ENCODE measurements at places on chromosomes 1 and 21.
A peak's percentile ranks its signal among the peaks of the same experiment; 100 is the strongest.

DNA sequence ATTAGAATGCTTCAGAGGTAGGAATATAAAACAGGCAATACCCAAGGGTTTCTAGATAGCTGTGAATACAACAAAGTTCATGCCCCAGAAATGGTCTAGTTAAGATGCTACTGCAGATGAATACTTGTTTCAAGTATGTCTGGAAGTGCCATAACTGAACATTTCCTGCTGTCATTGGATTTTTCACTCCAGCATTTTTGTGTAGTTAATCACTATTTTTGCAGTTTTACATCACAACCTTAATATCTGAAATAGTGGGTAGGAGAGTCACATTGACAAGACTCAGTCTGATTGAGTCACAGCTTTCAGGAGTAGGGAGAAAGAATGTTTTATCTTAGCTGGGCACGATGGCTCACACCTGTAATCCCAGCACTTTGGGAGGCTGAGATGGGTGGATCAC, 126.4 kb upstream of the C1orf21 start:
- DNase-seq = no peak

- peak; percentile 9 for DNase-seq
Measured at GRCh38 chr1:59697150-59697800, 117.5 kb upstream of the HOOK1 start.

DNA sequence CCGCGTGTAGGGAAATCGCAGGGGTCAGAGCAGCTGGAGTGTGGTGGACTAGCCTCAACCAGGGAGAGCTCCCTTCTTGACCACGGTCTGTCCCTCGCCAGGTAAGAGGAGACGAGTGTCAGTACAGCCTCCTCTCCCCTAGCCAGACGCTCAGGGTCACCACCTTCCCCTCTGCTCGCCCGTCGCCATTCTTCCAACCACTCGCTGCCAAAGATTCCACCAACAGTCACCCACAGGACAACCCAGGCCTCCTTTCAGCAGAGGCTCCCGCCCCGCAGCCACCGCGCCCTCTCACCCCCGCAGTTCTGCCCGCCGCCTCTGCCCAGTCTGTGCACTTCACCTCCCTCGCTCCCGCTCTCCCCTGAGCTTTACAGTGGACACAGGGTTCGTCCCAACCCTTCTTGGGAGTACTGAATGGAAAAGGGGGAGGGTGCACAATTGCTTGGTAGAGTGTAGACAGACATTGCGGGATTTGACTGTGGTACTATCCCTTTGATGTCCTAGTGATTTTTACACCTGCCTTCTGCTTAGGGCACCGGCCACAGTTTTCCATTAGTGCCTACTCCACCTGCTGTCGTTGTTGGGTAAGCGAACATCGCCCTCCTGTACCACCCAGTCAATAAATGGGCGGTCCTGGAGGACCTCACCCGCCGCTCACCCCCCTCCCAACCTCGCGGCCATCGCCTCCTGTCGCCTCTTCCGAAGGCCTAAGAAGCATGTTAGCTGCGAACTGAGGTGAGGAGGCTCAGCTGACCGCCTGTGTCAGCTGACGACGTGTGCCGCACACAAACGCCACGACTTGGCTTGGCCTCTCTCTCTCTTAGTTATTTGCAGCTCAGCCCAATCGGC, 9.2 kb upstream of the NBPF11 start:
- DNase-seq = no peak

- no peak for DNase-seq
Measured at GRCh38 chr1:246932366-246932700, 585 bp upstream of the AHCTF1 start.

DNA sequence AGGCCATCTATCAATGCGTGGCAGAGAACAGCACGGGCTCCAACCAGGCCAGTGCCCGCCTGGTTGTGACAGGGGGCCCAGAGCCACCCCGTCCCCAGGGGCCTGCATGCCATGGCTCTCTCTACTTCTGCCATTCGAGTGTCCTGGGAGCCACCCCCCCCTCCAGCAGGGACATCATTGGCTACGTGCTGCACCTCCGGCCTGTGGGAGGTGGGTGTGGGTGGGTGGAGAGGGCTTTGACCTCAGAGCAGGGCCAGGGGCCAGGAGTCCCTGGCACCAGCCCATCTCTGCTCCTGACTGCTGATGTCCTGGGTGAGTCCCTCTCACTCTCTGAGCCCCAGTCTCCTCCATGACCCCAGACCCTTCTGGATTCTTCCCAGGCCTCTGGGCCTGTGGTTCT, 25.3 kb downstream of the SLC27A3 start:
- no peak for DNase-seq

GRCh38 chr1:37284053-37284452, 190.3 kb upstream of the ZC3H12A start:
- no peak for DNase-seq

GRCh38 chr1:171422511-171422910, 62.8 kb upstream of the PRRC2C start:
- no peak for DNase-seq

DNA sequence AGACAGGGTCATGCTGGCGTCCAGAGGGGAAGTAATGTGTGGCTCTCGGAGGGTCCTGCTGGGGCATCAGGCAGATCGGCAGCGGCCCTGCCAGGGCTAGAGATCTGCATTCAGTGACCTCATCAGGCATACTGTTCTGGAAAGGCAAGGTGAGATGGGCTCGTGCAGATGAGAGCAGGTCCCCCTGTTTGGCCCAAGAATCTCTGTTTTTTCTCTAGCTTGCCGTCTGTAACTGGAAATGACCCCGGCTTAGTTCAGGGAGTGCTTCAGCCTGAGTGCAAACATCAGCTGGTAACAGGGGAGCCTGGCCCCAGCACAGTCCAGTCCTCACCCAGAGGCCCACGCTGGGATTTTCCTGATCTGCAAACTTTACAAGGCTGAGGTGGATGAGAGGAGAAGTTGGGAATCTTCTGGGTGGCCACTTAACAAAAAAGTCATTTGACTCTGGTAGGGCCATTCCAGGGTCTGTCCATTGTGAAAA, 2.1 kb downstream of the FAM163A start:
- no peak for DNase-seq

GRCh38 chr1:183590244-183591191, at the start of gene NCF2:
Gene NCF2 (minus strand): TSS chr1:183590459. CDS start chr1:183590329, 130 bp downstream.
- DNase-seq = peak; percentile 8

GRCh38 chr1:178825167-178825566, 45.7 kb downstream of the ANGPTL1 start:
- DNase-seq = no peak

GRCh38 chr1:211935448-211935970, 99.8 kb downstream of the INTS7 start:
- DNase-seq = peak; percentile 57

DNA sequence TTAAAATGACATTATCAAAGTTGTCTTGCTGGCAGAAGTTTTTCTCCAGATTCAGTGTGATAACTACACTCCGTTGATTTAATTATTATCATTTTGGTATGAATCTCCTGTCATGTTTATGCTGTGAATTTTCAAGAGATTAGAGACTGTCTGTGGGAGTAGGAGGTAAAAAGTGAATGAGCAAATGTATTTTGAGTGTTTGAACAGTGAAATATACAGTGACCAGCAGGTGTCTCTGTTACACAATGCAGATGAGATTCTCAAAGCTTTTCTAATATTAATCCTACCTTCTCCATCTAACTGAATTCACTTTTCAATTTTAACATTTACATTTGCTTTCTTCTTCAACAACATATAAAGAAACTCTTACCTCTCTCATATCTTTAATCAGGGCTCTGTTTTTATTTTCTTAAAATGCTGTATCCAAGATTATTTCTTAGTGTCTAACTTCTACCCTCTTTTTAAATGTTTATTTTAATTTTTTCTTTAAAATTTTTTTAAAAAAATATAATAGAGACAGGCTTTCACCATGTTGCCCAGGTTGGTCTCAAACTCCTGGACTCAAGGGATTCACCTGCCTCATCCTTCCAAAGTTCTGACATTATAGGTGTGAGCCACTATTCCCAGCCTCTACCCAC, 20.9 kb upstream of the HSPA13 start:
- DNase-seq = no peak

DNA sequence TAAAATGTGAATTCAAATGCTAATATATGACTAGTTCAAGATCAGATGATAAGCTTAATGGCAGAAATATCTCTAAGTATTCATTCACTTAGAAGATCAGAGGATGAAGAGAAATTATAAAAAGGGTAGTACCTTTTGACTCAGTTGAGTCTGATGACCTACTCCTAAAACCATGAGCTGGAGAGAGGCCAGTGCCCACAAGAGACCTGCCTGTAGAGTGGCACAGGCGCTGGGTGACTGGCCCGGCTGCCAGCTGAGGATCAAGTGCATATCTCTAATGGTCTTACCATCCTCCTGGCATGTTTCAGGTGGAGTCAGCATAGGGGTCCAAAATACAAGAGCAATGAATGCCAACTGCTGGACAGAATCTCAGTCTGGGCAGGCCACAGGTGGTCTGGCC, 14.1 kb downstream of the DDAH1 start:
- no peak for DNase-seq

DNA sequence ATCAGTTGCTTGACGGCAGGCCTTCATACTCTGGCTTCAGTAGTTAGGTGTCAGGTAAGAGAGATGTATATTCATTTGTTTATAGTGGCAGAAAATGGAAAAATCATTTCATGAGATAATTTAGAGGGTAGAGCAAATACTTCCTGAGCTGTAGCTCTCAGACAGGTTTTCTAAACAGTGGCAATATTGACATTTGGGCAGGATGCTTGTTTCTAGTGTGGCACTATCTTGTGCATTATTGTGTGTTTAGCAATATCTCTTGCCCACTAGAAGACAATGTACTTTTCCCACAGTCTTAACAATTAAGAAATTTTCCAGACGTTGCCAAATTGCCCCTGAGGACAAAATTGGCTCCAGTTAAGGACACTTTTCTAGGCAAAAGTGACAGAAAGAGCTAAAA, 1143.1 kb downstream of the PLA2G4A start:
- no peak for DNase-seq

- DNase-seq = no peak
Measured at GRCh38 chr1:224816062-224816461, 113.4 kb upstream of the DNAH14 start.

GRCh38 chr21:42091899-42092508, 20.9 kb downstream of the UMODL1 start:
- DNase-seq = no peak

DNA sequence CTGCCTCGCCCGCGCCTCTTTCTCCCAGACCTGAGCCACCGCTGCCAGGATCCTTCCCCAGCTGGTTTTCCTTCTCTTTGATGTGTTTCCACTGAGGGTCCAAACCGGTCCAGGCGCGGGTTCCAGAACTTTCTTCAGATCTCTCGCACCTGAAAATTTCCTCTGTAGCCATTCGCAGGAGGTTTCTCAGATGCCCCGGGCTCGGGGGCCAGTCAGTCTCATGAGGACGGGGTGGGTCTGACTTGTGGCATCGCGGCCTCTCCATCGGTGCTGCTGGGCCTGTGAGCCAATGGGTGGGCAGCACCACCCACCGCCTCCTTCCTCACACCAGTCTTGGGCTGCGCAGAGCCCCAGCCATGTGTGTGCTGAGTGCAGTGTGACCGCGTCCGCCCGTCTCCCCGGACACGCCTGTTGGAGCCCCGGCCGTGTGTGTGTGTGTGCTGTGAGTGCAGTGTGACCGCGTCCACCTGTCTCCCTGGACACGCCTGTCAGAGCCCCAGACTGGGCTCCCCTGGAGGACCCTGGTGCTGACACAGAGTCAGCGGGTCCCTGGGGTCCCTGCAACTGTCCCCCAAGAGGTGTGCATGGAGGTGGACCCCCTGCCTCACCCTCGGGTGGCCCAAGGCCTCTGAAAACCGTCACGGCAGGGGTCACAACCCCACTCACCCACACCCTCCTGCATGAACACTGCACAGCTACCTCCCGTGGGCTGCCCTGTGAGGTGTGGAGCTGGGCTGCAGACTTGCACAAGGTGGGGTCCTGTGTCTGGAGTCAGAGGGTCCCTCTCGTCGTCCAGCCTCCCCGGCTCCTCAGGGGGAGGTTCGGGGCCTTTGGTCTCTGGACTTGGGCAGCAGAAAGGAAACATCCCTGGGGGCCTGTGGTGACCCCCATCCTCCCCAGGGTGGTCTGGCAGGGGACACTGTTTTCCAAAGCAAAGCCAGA, 20.2 kb downstream of the COL18A1 start:
- DNase-seq = no peak

- no peak for DNase-seq
Measured at GRCh38 chr1:221241592-221241991, 362.3 kb downstream of the HLX start.

DNA sequence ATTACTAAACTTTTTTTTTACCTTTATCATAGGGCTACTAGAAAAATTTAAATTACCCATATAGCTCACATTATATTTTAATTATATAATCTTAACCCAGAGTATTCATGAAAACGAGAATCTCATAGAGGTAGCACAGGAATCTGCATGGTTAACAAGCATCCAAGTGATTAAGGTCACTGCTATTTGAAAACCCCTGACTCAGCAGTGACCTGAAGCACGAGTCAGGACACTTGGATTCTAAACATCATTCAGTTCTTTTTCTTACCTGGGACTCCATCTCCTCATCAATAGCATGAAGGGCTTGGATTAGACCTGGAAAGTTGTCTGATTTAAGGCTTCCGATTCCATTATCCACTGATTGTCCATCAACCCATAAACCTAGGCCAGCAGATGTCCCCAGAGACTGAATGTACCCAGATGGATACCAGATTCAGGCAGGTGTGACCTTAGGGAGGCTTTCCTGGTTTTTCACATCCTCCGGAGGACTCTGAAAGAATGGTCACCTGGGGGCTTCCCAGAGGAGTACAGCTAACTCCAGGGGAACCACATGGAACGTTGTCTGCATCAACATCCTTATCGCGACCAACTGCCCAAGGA, 174.3 kb downstream of the SETD4 start:
- DNase-seq = no peak

DNA sequence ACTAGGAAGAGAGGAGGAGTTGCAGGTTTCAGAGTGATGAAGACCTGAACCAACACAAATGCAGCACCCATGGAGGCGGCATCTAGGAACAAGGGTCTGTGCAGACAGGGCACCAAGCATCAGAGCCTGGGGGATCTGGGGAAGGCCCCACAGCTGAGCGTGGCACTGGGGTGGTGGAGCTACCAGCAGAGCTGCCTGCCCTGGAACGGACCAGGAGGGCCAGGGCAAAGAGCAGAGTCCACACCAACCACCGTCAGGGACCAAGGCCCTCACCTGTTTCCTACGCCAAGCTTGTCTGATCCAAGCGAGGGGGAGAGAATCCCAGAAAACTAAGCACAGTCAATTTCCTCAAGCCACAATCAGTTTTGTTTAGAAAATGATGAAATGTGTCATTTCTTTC, 79.0 kb upstream of the SYT6 start:
- DNase-seq = no peak

- DNase-seq = no peak
Measured at GRCh38 chr1:53968125-53968513, 22.0 kb downstream of the LRRC42 start.

GRCh38 chr1:31872658-31873636, 57.1 kb upstream of the SPOCD1 start:
- no peak for DNase-seq
